ENCODE measurements at places on chromosomes 6 and 20.
A peak's percentile ranks its signal among the peaks of the same experiment; 100 is the strongest.

- DNase-seq: peak; percentile 28
These were observed 770 bp downstream of the KIF3B start for GRCh38 chr20:32278199-32278643.

DNA sequence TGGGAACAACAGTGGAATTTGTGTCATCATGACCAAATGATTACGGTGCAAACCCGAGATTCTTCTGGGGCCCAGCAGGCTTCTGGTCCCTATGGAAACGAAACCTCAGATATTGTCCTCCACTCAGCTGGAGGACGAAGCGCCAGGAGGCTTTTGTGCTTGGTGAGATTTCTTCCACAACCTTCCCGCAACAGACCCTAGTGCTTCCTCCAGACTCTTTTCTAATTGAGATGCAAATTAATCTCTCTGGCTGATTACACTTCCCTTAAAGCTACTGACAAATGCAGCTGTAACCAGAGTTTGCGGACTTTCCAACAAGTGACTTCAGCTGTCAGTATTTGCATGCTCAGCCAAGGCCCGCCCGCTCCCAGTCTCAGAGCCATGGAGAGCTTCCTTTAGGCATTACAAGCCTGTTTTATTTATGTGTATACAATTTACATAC, 96.0 kb downstream of the INSM1 start:
- no peak for DNase-seq

GRCh38 chr20:32440069-32440757, 82.1 kb downstream of the ASXL1 start:
- DNase-seq: no peak

- no peak for DNase-seq
These were observed 1.5 kb downstream of the ABCC10 start for GRCh38 chr6:43428874-43429273.

DNA sequence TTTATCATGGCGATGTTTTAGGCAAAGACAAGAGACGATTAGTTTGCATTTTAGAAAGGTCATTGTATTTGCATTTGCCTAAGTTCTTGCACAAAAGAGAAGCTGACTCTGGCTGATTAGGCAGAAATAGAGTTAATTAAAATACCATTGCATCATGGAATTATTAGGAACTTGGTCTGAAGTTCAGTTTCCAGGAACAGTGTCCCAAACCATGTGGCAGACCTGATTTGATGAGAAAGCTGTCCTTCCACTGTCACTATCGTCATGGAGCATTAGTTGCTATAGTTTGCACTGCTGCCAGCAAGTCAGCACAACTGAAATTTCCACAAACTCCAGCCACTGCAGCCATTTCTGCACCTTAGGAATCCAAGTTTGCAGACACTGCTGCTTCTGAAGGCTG, 24.3 kb upstream of the MCUR1 start:
- DNase-seq: no peak

DNA sequence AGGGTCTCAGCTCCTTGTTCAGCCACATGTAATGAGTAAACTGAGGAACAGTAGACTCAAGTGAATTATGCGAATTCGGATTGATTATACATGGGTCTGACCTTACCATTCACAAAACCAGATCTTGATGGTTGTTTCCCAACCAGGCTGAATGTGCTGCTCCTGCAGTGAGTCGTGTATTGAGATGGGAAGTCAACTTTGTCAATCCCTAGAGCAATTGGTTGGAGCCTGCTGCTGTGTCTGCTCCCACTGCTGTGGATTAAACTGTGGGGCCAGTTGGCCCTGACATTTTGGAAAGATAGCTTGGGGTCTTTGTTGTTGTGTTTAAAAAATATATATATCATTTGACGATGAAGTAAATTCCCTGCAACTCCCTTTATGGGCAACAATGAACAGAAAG, 23.9 kb downstream of the FAM50B start:
- DNase-seq: no peak

Measured in activated CD4-positive, alpha-beta T cell treated with anti-CD3 and anti-CD28 coated beads, Interleukin-2, Interleukin-6, amounts not matched to agents 100 ng/mL and 50 ng/mL, durations not matched to agents 16 hours and 8 hours (primary cell).